ENCODE measurements at places on chromosomes 16 and 17.

- no peak for DNase-seq
Measured at GRCh38 chr17:36153895-36154610, 22.4 kb downstream of the TBC1D3B start.

- DNase-seq, result no peak
Measured at GRCh38 chr17:17792551-17793377, 44.0 kb downstream of the SREBF1 start.

GRCh38 chr16:24071666-24072360 is 184.3 kb upstream of the CACNG3 start:
- no peak for DNase-seq

DNA sequence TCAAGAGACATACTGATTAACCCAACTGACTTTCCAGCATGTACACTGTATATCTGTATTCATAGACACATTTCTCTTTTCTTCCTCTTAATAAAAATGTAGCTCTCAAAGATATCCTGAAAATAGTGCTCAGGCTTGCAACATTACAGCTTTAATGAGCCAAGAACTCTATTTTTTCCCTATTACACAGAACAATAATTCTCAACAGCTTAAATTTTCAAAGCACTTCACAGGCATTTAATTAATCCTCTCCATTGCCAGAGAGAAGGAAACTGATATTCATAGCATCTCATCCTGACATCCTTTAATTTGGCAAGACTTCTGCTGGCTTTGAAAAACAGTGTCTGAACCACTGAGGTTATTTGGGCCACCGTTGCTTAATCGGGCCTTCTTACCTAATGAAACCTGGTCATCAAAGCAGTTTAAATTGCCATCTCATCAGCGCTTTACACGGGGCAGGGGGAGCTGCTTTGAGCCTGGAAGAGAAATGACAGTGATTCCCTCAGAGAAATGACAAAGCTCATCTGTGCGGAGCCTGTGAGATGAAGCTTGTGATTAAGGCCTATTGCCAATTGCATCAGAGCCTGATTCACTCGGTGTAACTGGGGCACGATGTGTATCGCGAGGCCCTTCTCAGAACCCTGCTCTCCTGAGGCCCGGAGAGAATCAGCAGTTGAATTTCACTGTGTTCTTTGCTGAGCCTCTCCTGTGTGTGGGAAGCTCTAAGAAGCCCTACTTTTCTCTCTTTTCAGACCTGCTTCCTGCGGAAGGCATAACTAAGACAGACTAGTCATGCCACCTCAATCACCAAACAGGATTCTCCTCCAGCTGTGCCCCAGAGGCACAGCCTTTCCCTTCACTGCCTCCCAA is 8.5 kb upstream of the SIAH1 start:
- DNase-seq, result no peak

- no peak for DNase-seq
Measured at GRCh38 chr17:351449-351738, 1.2 kb downstream of the RPH3AL start.

- DNase-seq, result no peak
Measured at GRCh38 chr16:53528797-53529196, 25.8 kb upstream of the AKTIP start.

DNA sequence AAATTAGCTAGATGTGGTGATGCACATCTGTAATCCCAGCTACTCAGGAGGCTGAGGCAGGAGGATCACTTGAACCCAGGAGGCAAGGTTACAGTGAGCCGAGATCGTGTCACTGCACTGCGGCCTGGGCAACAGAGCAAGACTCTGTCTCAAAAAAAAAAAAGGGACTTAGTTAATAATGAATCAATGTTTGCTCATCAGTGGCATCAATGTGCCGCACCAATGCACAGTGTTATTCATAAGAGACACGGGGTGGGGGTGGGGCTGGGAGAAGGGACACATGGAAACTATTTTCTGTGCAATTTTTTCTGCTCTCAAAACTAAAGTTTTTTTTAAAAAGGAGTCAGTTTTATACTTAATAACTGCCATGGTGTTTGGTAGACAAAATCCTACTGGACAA is 6.8 kb upstream of the ATP2C2 start:
- DNase-seq, result no peak

- no peak for DNase-seq
Measured at GRCh38 chr17:79905832-79906231, 66.6 kb upstream of the CBX4 start.

DNA sequence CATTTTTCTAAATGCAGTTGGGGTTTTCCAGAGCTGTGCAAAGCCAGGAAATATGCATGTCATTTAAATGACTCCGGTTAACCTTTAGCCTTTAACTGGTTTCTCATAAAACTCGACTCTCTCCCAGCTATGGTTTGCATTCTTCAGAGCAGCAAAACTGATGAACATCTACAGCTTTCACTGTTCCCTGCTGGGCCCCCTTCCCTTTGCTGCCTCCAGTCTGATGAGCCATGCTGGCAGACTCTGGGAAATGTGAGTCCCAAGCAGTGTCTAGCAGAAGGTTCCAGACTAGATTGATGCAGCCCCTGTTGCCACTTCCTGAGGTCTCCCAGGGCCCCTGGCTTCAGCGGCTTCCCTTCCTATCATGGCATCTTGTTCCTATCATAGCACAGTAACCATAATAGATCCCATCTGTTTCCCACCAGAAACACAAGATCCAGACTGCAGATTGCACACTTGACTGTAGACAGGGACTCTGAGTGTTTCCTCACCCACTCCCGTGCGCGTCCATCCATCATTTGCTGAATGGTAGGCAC is 135.4 kb downstream of the CLEC16A start:
- no peak for DNase-seq

- DNase-seq, result no peak
Measured at GRCh38 chr17:17526369-17526768, 30.2 kb upstream of the RASD1 start.

- DNase-seq, result no peak
Measured at GRCh38 chr17:63929860-63930766, 2.0 kb downstream of the CD79B start.

DNA sequence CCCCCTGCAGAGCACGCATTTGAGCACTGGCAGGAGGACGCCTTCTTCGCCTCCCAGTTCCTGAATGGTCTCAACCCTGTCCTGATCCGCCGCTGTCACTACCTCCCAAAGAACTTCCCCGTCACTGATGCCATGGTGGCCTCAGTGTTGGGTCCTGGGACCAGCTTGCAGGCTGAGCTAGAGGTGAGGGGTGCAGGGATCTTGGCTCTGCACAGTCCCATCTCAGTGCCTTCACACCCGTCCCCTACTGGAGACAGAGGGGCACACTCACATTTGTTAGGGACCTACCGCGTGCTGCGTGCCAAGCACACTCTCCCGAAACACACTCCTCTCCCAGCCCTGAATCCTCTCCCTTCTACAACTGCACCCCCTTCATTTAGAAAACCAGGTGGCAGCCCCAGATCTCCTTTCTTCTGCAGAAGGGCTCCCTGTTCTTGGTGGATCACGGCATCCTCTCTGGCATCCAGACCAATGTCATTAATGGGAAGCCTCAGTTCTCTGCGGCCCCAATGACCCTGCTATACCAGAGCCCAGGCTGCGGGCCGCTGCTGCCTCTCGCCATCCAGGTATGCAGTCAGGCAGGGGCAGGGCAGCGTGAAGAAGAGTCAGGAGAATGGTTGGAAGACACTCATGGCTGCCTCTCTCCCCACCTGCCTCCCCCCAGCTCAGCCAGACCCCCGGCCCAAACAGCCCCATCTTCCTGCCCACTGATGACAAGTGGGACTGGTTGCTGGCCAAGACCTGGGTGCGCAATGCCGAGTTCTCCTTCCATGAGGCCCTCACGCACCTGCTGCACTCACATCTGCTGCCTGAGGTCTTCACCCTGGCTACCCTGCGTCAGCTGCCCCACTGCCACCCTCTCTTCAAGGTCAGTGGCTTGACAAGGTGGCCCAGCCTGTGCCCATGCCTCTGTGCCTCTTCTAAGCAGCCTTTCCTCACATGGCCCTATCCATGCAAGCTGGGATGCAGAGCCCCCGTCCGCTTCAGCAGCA is 6.3 kb downstream of the ALOX15B start:
- no peak for DNase-seq

- DNase-seq, result no peak
Measured at GRCh38 chr16:23508589-23509440, 1.5 kb downstream of the GGA2 start.

DNA sequence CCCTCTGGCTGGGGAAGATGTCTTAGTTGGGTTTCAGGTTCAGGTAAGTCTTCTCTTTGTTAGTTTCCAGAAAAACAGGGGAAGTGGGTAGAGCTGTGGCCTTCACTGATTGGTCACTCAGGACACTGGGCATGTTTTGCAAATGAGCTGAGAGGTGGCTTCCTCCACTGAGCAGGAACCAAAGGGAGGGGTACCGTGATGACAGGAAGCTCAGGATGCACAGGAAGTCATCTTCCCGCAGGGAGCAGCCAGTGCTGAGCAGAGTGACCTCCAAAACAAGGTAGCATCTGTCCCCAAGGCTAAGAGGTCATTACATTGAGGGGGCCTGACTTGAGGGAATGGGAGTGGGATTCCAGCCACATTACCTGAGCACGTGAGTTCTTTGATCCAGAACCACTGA is 5.6 kb downstream of the NT5C start:
- DNase-seq, result no peak

DNA sequence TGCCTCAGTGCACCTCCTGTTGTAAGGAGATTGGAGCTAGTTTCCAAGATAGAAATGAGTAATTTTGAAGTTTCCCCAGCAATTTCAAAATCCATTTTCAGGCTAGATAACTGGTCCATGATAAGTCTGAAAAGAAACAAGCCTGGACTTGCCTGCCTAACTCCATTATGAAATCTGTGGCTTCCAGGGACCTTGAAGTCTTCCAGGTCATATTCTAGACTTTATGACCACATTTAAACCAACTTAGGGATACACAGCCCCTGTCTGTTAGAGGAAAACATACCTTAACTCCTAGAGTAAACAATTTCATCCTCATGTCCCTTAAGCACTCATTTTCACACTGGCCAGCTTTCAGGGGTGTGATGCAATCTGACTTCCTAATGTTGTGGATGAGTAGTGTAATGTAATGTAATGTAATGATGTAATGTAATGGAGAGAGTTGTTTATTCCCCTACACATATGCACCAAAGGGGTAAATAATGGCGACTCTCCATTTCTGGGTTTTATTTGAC is 96.7 kb upstream of the FAM20A start:
- DNase-seq, result no peak

DNA sequence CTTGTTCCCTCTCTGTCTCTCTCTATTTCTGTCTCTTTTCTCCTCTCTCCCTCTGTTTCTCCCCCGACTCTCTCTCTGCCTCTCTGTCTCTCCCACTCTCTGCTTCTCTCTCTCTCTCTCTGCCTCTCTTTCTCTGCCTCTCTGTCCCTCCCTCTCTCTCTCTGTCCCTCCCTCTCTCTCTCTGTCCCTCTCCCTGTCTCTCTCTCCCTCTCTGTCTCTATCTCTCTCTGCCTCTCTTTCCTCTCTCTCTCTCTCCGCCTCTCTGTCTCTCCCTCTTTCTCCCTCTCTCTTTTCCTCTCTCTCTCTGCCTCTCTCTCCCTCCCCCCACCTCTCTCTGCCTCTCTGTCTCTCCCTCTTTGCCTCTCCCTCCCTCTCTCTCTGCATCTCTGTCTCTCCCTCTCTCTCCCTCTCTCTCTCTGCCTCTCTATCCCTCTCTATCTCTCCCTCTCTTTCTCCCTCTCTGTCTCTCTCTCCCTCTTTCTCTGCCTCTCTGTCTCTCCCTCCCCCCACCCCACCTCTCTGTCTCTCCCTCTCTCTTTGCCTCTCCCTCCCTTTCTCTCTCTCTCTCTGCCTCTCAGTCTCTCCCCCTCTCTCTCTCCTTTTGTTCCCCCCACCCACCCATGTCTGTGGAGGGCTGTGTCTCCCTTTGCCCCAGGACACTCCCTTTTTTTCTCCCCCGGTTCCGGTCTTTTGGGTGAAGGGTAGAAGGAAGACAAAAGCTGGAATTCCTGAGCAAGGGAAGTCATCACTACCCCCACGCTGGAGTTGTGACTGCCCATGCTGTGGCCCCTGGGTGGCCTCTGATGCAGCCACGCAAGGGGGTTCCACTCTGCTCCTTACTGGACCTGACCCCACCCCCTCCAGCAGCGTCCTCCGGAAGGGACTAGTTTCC is 27.1 kb upstream of the MGAT5B start:
- DNase-seq, result no peak

GRCh38 chr16:85858984-85859817 is 39.8 kb upstream of the IRF8 start:
- no peak for DNase-seq

GRCh38 chr17:62619417-62620155 is 7.9 kb upstream of the MRC2 start:
- DNase-seq, result no peak

DNA sequence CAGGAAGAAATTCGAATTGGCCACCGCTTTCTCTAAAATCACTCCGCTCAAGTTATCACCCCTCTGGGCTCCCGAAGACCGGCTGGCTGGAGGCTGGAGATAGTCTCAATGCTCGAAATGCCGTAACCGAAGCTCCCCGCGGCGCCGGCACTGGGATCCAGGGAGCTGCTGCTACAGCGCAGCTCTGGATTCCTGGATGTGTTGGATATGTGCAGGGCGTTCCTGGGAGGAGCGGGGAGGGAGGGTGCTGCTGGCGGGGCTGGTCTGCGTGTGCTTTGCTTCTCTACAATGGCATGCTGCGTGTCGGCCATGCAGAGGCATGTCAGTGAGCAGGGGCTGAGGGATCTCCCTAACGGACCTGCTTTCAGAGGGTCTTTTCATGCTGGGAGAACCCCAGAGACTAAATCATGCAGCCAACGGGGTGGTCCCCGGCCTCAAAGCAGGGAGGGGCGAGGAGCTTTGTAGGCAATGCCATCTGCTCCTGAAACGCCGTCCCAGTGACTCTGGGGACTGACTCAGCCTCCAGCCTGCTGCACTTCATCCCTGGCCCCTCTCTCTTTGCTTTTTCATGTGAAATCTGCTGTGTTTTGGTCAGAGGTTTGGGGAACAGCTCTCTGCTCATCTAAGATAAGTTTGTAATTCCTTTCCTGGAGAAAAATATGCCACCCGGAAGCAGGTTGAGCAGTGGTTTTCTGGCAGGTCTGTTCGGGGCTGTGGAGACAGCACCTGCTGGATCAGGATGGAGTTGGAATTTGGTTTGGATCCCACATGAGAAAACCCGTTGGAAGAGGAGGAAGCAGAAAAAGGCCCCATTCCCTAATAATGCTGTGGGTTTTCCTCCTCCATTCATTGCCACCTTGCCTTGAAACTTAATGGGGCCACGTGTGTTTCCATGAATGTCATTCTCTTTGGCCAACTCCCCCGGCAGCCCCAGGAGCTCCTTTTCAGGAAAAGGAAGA is 311.4 kb downstream of the SEC14L1 start:
- no peak for DNase-seq

- no peak for DNase-seq
Measured at GRCh38 chr17:70544317-70544716, 375.0 kb downstream of the KCNJ2 start.

DNA sequence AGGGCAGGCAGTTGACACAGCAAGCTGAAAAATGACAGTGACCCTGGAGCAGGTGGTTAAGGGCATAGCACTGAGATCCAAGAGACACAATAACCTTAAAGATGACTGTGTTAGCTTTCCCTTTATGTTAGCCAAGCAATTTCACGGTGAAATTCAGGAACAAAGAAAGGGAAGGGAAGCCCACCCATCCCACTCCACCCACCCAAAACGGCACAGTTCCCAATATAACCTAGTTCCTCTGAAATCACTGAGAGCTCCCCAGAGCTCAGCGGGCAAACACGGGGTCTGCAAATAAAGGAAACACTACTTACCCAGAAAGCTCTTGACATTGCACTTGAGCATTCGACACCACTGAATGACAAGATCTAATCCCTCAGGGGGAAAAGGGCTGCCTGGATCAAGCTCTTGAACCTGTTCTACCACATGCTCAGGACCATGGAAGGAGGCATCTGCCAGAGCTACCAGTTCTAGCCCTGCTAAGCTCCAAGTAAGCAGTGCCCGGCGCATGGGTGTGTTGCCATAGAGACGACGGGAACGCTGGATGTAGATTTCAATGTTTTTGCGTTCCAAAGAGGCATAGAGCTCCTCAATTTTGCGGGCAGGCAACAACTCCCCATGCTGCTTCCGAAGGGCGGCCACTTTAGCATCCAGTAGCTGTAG is 10.6 kb downstream of the BLTP2 start:
- no peak for DNase-seq
